ENCODE measurements at places on chromosomes 13 and 19. TPM values are rescaled to one million over a fixed set of nuclear protein-coding genes. Genes with fewer than 3 reads are reported as not detected.

- H3K36me3 ChIP-seq: peaks cover 16% of the 10 kb centered on the region
- no peaks in the 10 kb centered on the region for H3K27me3 ChIP-seq
- H3K27ac ChIP-seq: no peak overlapping the region
- no peaks in the 10 kb centered on the region for H3K4me1 ChIP-seq
Measured at GRCh38 chr19:34232566-34233481, 21.5 kb upstream of the GARRE1 start.

DNA sequence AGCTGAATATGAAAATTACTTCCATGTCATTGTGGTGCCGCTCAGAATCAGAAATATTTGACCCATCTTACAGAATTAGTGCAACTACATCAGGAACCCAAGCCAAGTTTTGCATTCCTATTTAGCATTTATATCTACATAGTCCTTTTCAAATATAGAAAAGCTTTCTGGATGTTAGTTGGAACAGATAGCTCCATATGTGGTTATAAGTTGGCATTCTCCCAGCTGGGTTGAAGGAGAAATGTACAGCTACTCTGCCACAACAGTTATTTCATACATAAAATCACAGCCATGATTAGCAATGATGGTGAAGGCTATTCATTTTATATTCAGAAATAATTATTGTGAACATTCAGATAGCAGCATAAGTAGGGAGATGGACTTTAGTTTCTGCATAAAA is 28.2 kb downstream of the HPN start:
- H3K27ac ChIP-seq: no peak overlapping the region
- no peak overlapping the region for H3K4me3 ChIP-seq
- no peaks in the 10 kb centered on the region for H3K4me1 ChIP-seq
- no peaks in the 10 kb centered on the region for H3K27me3 ChIP-seq
- peak; percentile 51 for DNase-seq
- H3K36me3 ChIP-seq: no peaks in the 10 kb centered on the region

The TMEM143 gene
- 12.3 TPM for total RNA-seq

DNA sequence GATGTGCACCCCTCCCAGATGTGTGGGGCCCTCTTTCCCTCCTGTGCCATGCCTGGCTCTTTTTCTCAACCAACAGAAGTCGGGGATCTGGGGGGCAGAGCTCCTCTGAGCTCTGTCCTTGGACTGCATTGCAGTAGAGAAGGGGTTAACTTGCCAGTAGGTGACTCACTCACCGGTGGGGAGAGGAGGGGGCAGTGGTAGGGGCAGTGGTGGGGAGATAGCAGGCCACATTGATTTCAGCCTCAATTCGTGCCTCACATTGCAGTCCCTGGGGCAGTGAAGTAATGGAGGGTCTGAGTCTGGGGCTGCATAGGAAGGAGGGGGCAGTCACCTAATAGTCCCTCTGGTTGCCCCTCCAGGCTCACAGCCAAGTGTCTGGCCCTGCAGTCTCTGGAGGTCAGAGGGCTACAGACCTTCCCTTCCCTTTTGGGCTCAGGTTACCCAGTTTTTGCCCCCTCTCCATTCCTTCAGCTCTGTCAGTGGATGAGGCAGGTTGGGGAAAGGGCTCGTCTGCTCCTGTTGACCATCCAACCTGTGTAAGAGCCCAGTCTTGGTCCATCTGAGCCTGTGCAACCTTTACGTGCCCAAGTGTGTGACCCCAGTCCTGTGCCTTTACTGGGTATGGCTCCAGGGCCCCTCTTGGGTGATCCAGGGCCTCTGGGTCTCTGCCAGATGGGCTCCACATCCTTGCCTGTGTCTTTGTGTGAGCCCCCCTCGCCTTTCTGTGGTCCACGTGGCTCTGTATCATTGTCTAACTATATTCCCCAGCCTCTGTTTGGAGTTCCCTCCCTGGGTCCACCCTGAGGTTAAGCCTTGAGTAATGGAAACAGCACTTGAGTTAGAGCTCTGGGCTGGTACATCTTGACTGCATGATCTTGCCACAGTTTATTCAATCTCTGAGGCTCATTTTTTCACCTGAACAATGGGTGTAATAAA is 13.0 kb downstream of the CIC start:
- H3K27ac ChIP-seq: peak overlapping the region; percentile 96
- no peak overlapping the region for H3K4me3 ChIP-seq
- no peaks in the 10 kb centered on the region for H3K36me3 ChIP-seq
- no peaks in the 10 kb centered on the region for H3K27me3 ChIP-seq

- DNase-seq: no peak
- H3K4me3 ChIP-seq: no peak overlapping the region
- no peaks in the 10 kb centered on the region for H3K4me1 ChIP-seq
- H3K36me3 ChIP-seq: no peaks in the 10 kb centered on the region
- H3K27ac ChIP-seq: no peak overlapping the region
Measured at GRCh38 chr13:27839809-27840467, 47.7 kb downstream of the GSX1 start.

DNA sequence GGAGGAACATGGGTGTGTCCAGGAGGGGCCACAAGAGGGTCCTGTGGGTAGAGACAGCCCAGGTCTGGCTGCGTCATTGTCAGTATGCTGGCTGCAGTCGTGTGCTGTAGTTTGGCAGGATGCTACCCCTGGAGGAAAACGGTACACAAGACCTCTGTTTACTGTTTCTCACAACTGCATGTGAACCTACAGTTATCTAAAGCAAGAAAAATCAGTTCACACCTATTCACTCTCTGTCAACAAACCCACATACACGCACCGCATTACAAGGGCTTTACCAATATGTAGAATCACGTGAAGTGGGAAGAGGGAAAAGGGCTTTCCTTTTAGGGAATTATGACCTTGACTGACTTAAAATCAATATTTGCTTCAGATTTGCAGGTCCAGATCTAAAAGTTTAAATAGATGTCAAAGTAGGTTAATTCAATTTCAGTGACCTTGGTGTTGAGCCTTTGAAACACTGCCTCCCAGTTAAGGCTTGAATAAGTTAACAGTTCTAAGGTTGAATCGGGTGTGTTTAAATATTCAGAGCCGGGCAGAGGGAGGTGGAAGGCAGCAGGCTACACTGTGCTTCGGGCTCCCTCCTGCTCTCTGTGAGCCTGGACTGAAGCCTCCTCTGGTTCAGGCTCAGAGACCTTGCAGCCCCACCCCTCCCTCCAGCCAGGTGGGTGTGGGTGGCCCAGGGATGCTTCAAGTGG is 17.2 kb upstream of the MCF2L start:
- H3K27ac ChIP-seq: no peak overlapping the region
- no peaks in the 10 kb centered on the region for H3K27me3 ChIP-seq
- DNase-seq: no peak
- no peak overlapping the region for H3K4me3 ChIP-seq
- H3K36me3 ChIP-seq: no peaks in the 10 kb centered on the region
- no peaks in the 10 kb centered on the region for H3K4me1 ChIP-seq

The ERICH4 gene
- not detected for total RNA-seq

- no peak overlapping the region for H3K27ac ChIP-seq
- no peak overlapping the region for H3K4me3 ChIP-seq
- H3K27me3 ChIP-seq: no peaks in the 10 kb centered on the region
- peaks cover 10% of the 10 kb centered on the region for H3K36me3 ChIP-seq
- peaks cover 8% of the 10 kb centered on the region for H3K4me1 ChIP-seq
Measured at GRCh38 chr19:10192922-10193321, 1.8 kb downstream of the DNMT1 start.

The FPR2 gene
- 50.4 TPM for total RNA-seq

DNA sequence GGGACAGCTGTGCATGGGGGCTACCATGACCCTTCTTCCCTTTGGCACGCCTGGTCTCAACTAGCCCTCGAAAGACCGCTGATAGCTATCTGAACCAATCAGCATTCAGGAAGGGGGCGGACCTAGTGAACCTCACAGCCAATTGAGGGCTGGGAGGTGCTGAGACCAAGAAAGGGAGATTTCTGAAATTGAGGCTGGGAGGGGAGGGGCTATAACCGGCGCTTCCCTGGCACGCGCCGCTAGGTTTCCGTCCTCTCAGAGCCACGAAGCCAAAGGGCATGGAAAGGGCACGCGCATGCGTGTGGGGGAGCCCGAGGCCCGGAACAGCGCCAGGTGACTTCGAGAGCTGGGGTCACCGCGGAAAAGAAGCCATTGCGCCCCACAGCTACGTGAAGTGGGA is 4.2 kb upstream of the PAFAH1B3 start:
- DNase-seq: no peak
- H3K4me3 ChIP-seq: no peak overlapping the region
- no peaks in the 10 kb centered on the region for H3K27me3 ChIP-seq
- no peaks in the 10 kb centered on the region for H3K4me1 ChIP-seq
- H3K27ac ChIP-seq: no peak overlapping the region

- H3K27ac ChIP-seq: no peak overlapping the region
- no peak overlapping the region for H3K4me3 ChIP-seq
- no peak for DNase-seq
- no peaks in the 10 kb centered on the region for H3K4me1 ChIP-seq
- peaks cover 2% of the 10 kb centered on the region for H3K27me3 ChIP-seq
Measured at GRCh38 chr19:9130965-9131364, 4.2 kb upstream of the OR7G3 start.

The DIRAS1 gene
- total RNA-seq: 1.2 TPM

The TIMM44 gene
- total RNA-seq: 65.9 TPM

The OR7D2 gene
- total RNA-seq: not detected

The ABCA7 gene
- 20.1 TPM for total RNA-seq

All from lung (tissue), 17 donors.